Dorsolateral prefrontal cortex (tissue), 122 donors: ENCODE measurements at places on chromosomes 1 and 21.

- no peak for DNase-seq
These were observed 178.1 kb upstream of the RUNX1 start for GRCh38 chr21:35226968-35227744.

GRCh38 chr1:40984066-40984465 lies 4.6 kb downstream of the CTPS1 start:
- DNase-seq: no peak

DNA sequence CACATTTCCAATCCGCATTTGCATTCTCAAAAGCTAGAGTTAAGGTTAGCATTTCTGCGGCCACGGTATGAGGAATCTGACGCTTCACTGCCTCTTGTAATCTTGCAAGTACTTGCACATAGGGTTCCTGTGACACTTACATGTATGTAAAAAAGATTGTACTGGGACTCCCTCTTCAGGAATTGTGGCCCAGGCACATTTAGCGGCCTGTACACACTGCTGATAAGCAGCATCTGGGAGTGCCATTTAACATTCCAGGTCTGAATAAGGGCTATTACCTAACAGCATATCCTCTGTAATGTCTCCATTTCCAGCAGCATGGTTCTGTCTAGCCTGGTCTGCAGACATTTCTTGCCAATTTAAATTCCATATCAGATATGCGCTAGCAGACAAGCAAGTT lies 75.7 kb downstream of the AXDND1 start:
- no peak for DNase-seq

DNA sequence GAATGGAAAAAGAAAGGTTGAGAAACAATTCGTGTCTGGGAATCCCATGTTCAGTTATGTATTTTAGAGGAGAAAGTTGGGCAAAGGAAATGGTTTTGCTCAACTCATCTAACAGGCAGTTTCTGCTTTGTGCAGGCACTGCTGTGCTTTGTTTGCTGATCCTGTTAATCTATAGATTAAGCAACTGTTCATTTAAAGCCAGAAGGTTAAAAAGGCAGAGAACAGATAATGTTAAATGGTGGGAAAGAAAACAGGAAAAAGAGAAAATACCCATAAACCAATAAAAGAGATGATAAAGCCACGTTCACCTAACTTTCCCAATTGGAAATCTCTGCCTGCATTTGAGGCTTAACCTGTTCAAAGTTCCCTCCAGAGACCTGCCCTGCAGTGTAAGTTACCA lies 70.0 kb downstream of the APP start:
- DNase-seq: no peak

- DNase-seq: peak; percentile 52
These were observed 27.5 kb upstream of the COL9A2 start for GRCh38 chr1:40344597-40344996.

DNA sequence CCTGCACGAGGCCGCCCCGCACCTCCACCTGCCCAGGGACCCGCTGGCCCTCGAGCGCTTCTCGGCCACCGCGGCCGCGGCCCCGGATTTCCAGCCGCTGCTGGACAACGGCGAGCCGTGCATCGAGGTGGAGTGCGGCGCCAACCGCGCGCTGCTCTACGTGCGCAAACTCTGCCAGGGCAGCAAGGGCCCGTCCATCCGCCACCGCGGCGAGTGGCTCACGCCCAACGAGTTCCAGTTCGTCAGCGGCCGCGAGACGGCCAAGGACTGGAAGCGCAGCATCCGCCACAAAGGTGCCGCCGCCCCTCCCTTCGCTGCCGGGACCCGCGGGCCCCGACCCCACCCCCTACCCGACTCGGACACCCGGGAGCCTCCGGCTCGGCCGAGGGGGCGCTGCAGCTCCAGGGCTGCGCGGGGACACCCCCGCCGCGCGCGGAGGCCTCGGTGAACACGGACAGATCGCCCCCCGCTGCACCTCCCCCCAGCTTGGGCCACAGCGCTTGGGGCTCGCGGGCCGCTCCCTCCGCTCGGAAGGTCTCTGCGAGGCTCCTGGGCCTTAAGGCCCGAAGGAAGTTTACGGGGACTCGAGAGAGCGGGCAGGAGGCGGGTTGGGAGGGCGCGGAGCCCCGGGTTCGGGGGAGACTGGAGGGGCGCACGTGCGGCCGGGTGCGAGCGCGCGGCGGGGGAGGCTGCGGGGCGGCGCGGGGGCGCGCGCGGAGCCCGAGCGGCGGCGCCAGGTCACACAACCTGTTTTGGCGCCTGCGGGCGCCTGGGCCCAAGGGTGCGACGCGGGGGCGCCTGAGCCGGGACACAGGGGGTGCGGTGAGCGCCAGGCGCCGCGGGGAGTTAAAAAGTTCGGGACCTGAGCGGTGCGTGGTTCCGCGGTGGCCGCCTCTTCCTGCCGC lies 1.2 kb downstream of the SAMD11 start:
- DNase-seq: no peak

DNA sequence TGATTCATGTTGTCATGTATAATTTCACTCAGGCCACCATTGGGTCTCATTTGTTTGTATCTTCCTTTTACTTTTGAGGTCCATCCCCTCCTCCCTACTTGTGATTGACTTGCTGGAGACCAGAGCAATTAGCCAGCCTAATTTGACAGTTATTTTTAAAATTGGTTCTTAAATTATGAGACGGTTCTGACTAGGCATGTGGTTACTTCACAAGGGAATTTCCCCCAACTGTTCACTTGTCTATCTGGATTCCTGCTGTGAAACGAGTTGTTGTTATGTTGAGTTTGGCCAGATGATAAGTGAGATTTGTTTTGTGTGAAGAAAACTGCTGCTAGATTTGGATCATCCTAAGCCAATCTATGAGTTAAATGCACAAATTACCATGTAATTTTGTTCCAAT lies 359.1 kb downstream of the BARHL2 start:
- DNase-seq: no peak

DNA sequence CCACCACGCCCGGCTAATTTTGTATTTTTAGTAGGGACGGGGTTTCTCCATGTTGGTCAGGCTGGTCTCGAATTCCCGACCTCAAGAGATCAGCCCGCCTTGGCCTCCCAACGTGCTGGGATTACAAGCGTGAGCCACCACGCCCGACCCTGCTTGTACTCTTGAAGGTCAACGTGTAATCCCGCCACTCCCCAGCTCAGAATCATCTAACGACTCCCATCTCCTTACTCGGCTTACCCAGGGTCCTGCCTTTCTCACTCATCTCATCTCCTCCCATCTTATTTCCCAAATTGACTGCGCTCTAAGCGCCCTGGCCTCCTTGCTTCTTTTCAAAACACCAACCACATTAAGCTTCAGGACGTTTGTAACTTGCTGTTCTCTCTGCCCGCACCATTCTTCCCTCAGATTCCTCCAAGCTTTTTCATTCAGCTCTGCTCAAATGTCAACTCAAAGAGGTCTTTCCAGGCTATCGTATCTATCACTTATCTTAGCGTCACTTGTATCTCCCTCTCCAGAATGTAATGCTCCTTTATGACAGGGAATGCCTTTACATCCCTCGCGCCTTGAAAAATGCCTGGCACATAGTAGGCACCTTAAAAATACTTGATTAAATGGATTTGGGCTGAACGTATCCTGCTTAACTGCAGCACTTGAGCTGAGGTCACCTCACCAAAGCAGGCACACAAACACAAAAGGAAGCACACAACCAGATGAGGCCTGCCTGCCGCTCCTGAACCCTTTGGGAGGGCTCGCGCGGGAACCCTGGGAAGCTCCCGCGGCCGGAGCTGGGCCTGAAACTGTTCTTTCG lies 1.4 kb upstream of the USP1 start:
- DNase-seq: no peak

DNA sequence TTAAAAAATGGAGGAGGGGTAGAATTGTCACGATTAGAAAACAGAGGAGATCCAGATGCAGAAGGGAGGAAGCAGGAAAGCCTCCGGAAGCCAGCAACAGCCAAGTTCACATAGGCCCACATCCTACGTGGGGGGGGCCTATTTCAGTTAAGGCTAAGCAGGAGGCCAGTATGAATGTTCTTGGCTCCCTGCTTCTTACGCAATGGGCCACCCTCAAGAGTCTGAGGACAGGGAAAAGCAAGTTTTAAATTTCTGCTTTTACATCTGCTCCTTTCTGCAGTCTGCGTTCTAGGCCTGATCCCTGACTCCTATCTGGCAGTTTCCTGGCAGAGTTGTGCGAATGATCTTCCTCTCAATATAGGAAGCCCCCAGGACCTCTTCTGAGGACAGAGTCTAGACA lies 30.6 kb downstream of the RABIF start:
- no peak for DNase-seq

- no peak for DNase-seq
These were observed 190.5 kb downstream of the GABPA start for GRCh38 chr21:25925064-25925800.

GRCh38 chr1:244113532-244114320 lies 62.6 kb downstream of the ZBTB18 start:
- DNase-seq: no peak
